ENCODE measurements at places on chromosomes 2 and 18. TPM values are rescaled to one million over a fixed set of nuclear protein-coding genes. Genes with fewer than 3 reads are reported as not detected.
A peak's percentile ranks its signal among the peaks of the same experiment; 100 is the strongest.

- no peak overlapping the region for H3K4me3 ChIP-seq
- peaks cover 13% of the 10 kb centered on the region for H3K27me3 ChIP-seq
- H3K36me3 ChIP-seq = no peaks in the 10 kb centered on the region
- H3K4me1 ChIP-seq = no peaks in the 10 kb centered on the region
- H3K27ac ChIP-seq = no peak overlapping the region
Measured at GRCh38 chr2:216583606-216584005, 49.6 kb upstream of the IGFBP2 start.

- no peak for DNase-seq
- H3K4me1 ChIP-seq = no peaks in the 10 kb centered on the region
- H3K27me3 ChIP-seq = no peaks in the 10 kb centered on the region
Measured at GRCh38 chr2:141994066-141994465, 136.8 kb downstream of the LRP1B start.

GPR45 gene
- total RNA-seq = not detected

DNA sequence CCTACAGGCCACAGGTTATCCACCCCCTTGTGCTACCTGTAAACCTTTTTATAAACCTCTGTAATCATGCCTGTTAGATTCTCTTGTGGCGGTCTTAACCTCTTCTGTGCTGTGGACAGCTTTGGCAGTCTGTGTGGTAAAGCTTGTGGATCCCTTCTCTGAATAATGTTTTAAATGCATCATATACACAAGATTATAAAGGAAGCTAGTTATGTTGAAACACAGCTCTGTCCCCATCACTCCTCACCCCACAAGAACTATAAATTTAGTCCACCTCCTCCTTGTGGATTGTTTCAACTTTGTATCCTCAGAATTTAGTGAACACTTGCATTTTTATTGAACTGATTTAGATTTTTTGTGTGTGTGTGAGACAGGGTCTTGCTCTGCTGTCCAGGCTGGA, 107.7 kb downstream of the ICA1L start:
- H3K4me1 ChIP-seq = no peaks in the 10 kb centered on the region
- no peak overlapping the region for H3K4me3 ChIP-seq
- no peaks in the 10 kb centered on the region for H3K36me3 ChIP-seq
- DNase-seq = no peak

- H3K27me3 ChIP-seq = peaks cover 4% of the 10 kb centered on the region
- DNase-seq = no peak
- H3K4me3 ChIP-seq = no peak overlapping the region
- peaks cover 8% of the 10 kb centered on the region for H3K4me1 ChIP-seq
Measured at GRCh38 chr18:55266981-55267380, 307.7 kb upstream of the CCDC68 start.

GRP gene
- total RNA-seq = not detected

GRCh38 chr2:77834360-77835002, 312.3 kb upstream of the LRRTM4 start:
- H3K4me1 ChIP-seq = no peaks in the 10 kb centered on the region
- no peak overlapping the region for H3K4me3 ChIP-seq
- H3K27ac ChIP-seq = no peak overlapping the region
- no peaks in the 10 kb centered on the region for H3K36me3 ChIP-seq

- H3K27me3 ChIP-seq = peaks cover 34% of the 10 kb centered on the region
- H3K27ac ChIP-seq = no peak overlapping the region
- no peaks in the 10 kb centered on the region for H3K4me1 ChIP-seq
- no peak overlapping the region for H3K4me3 ChIP-seq
- no peak for DNase-seq
Measured at GRCh38 chr2:202052235-202052634, 18.6 kb downstream of the FZD7 start.

CDCA7 gene
- 65.2 TPM for total RNA-seq

- DNase-seq = no peak
- no peak overlapping the region for H3K27ac ChIP-seq
- H3K36me3 ChIP-seq = no peaks in the 10 kb centered on the region
- no peak overlapping the region for H3K4me3 ChIP-seq
- no peaks in the 10 kb centered on the region for H3K4me1 ChIP-seq
- no peaks in the 10 kb centered on the region for H3K27me3 ChIP-seq
Measured at GRCh38 chr2:210842896-210843295, 286.5 kb downstream of the CPS1 start.

- H3K4me3 ChIP-seq = no peak overlapping the region
- H3K36me3 ChIP-seq = no peaks in the 10 kb centered on the region
- peaks cover 5% of the 10 kb centered on the region for H3K27me3 ChIP-seq
- H3K4me1 ChIP-seq = no peaks in the 10 kb centered on the region
Measured at GRCh38 chr2:175414882-175415487, 233.5 kb upstream of the ATP5MC3 start.

DNA sequence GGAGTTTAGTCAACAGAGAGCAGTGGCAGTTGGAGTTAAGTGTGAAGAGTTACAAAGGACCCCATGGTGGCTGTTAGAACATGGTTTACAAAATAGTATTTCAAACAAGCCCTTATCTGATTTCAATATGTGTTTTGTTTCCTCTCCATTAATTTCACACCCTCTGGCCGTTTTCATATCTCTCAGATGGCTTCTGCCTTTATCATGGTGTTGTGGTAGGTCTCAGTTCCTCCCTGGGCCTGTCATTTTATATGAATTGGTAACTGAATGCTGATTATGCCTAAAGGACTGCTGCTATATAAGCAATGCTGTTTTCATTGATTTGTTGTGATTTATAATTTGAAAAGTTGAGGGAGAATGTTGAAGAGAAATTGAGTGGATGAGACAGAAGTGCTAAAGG, 686.7 kb downstream of the NYAP2 start:
- H3K27ac ChIP-seq = no peak overlapping the region
- no peak overlapping the region for H3K4me3 ChIP-seq
- H3K27me3 ChIP-seq = no peaks in the 10 kb centered on the region
- H3K36me3 ChIP-seq = no peaks in the 10 kb centered on the region
- no peaks in the 10 kb centered on the region for H3K4me1 ChIP-seq

DNA sequence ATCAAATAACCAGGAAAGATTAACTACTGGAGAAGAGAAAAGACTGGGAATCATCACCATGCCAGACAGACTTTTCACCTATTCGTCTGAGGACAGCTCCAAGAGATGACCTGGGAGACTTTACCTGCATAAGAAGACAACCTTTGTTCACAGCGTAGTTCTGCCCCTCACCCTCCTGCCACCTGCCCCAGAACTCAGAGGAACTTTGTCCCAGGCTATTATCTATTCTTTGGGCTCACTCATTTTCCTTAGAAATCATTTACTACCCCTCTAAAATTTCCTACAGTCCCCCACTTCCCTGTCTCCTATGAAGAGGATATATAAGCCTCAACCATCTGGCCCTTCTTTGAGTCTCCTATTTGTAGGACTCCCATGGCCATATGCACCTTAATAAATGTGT, 19.3 kb upstream of the COPS8 start:
- no peaks in the 10 kb centered on the region for H3K4me1 ChIP-seq
- no peaks in the 10 kb centered on the region for H3K27me3 ChIP-seq

GRCh38 chr2:181326661-181327060, 130.5 kb upstream of the ITGA4 start:
- H3K4me1 ChIP-seq = peaks cover 2% of the 10 kb centered on the region

- peaks cover 19% of the 10 kb centered on the region for H3K4me1 ChIP-seq
- no peaks in the 10 kb centered on the region for H3K36me3 ChIP-seq
- peak overlapping the region; percentile 15 for H3K4me3 ChIP-seq
- peak overlapping the region; percentile 75 for H3K27ac ChIP-seq
Measured at GRCh38 chr2:240974771-240975572, 23.4 kb upstream of the SNED1 start.

- no peaks in the 10 kb centered on the region for H3K27me3 ChIP-seq
- H3K4me1 ChIP-seq = peaks cover 22% of the 10 kb centered on the region
- DNase-seq = no peak
- H3K4me3 ChIP-seq = no peak overlapping the region
- H3K36me3 ChIP-seq = no peaks in the 10 kb centered on the region
Measured at GRCh38 chr2:212960336-212960735, 191.1 kb downstream of the IKZF2 start.

APOB gene
- total RNA-seq = not detected

- no peak overlapping the region for H3K4me3 ChIP-seq
- H3K4me1 ChIP-seq = no peaks in the 10 kb centered on the region
- H3K27me3 ChIP-seq = no peaks in the 10 kb centered on the region
- peaks cover 5% of the 10 kb centered on the region for H3K36me3 ChIP-seq
- H3K27ac ChIP-seq = no peak overlapping the region
Measured at GRCh38 chr2:169047256-169048250, 16.4 kb upstream of the ABCB11 start.

DNA sequence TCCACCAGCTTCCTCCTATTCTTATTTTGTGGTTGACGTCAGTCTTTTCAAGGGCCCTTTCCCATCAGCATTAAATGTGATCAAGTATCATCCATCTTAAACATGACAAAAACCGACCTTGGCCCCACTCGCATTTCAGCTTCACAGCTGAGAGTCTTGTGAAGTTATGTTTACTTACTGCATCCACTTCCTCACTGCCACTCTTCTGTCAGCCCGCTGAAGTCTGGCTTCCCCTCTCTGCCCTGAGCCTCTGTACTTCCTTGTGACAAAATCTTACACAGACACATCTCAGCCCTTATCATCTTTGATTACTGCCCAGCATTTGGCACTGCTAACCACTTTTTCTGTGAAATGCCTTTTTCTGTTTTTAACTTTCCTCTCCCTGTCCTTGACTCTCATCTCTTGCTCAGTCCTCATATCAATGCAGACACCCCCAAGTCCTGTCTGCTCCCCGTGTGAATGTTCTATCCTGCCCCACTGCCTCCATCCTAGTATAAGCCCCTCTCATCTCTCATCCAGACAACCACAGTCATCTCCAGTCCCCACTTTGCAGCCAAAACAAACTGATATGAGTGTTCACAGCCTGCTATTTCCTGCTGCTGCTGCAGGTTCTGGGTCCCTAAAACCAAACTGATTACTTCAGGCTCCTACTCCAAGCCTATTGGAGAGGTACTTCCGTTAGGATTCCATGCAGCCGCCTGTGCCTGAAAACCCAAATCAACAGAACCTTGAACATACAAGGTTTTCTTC, 31.4 kb downstream of the FOSL2 start:
- peaks cover 69% of the 10 kb centered on the region for H3K4me1 ChIP-seq
- H3K36me3 ChIP-seq = peaks cover 13% of the 10 kb centered on the region
- H3K27me3 ChIP-seq = no peaks in the 10 kb centered on the region
- H3K4me3 ChIP-seq = peak overlapping the region; percentile 43

- no peaks in the 10 kb centered on the region for H3K4me1 ChIP-seq
- peaks cover 4% of the 10 kb centered on the region for H3K27me3 ChIP-seq
- H3K27ac ChIP-seq = no peak overlapping the region
- no peak for DNase-seq
Measured at GRCh38 chr2:73359915-73360697, 25.5 kb upstream of the ALMS1 start.

DNA sequence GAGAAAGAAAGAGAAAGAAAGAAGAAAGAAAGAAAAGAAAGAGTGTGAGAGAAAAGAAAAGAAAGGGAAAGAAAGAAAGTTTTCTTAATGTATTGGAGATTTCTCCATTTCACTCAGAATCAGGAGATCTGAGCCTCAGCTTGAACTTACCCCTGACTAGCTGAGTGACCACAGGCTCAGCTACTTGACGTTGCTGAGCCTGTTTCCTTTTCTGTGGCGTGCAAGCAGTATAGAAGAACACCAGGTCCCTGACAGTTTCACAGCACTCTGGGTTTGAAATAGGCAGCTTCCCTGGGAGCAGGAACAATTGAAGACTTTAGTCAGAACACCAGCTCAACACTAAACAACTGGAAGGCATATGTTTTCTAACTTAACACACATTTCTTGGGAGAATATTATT, 44.7 kb downstream of the MARCO start:
- H3K36me3 ChIP-seq = no peaks in the 10 kb centered on the region
- no peak for DNase-seq
- no peak overlapping the region for H3K27ac ChIP-seq
- no peaks in the 10 kb centered on the region for H3K4me1 ChIP-seq
- no peaks in the 10 kb centered on the region for H3K27me3 ChIP-seq
- no peak overlapping the region for H3K4me3 ChIP-seq

DYNAP gene
- not detected for total RNA-seq

- peaks cover 22% of the 10 kb centered on the region for H3K27me3 ChIP-seq
- no peak overlapping the region for H3K27ac ChIP-seq
- H3K4me1 ChIP-seq = no peaks in the 10 kb centered on the region
- no peak for DNase-seq
- no peak overlapping the region for H3K4me3 ChIP-seq
- H3K36me3 ChIP-seq = no peaks in the 10 kb centered on the region
Measured at GRCh38 chr18:3872641-3873040, 422.7 kb downstream of the TGIF1 start.

DNA sequence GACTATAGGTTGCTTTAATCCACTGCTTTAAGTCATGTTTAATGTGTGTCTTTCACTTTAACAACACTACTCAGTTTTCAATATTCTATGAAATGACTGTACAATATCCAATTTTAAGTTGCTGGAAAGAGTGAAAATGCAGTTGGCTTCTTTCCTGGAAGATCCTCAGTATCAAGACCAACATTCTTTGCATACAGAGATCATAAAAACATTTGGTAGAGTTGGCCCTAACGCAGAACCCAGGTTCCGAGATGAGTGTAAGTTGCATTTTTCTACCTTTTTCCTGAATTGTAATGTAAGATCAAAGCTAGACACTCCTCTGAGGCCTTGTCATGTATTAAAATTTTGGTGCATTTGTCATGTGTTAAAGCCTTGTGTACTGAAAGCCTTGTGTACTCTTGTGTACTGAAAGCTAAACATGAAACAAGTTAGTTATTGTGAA, 42.9 kb upstream of the TNFRSF11A start:
- no peaks in the 10 kb centered on the region for H3K27me3 ChIP-seq
- DNase-seq = no peak
- peaks cover 56% of the 10 kb centered on the region for H3K36me3 ChIP-seq
- no peak overlapping the region for H3K27ac ChIP-seq

SERPINB5 gene
- total RNA-seq = not detected

- DNase-seq = no peak
- H3K27me3 ChIP-seq = peaks cover 3% of the 10 kb centered on the region
- H3K4me1 ChIP-seq = peaks cover 26% of the 10 kb centered on the region
- H3K4me3 ChIP-seq = no peak overlapping the region
- no peak overlapping the region for H3K27ac ChIP-seq
Measured at GRCh38 chr2:37894601-37895000, 30.5 kb upstream of the RMDN2 start.

GRCh38 chr2:144474017-144474416, 45.9 kb downstream of the ZEB2 start:
- no peaks in the 10 kb centered on the region for H3K27me3 ChIP-seq
- peaks cover 18% of the 10 kb centered on the region for H3K4me1 ChIP-seq
- no peak overlapping the region for H3K27ac ChIP-seq
- DNase-seq = no peak

DNA sequence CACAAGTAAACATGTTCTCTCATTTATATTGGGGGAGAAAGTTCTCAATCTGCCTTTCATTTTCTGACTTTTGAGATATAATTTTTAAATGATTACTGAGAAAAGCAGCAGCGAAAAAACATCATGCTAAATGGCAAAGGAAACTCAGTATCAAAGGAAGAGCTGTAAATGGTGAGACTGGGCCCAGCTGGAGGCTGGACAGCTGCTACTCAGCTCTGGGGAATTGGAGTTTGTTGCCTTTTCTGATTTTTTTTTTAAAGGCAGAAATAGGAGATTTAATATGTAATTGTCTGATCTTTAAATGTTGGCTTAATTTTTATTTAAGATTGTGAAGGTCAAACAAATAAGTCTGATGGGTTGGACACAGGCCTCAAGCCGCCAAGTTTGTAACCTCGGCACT, 137.1 kb upstream of the TACR1 start:
- no peak overlapping the region for H3K4me3 ChIP-seq
- DNase-seq = no peak
- peaks cover 3% of the 10 kb centered on the region for H3K27me3 ChIP-seq
- H3K36me3 ChIP-seq = no peaks in the 10 kb centered on the region
- no peaks in the 10 kb centered on the region for H3K4me1 ChIP-seq
- no peak overlapping the region for H3K27ac ChIP-seq

ALPI gene
- total RNA-seq = not detected

- H3K36me3 ChIP-seq = no peaks in the 10 kb centered on the region
- DNase-seq = no peak
- no peak overlapping the region for H3K27ac ChIP-seq
- H3K4me3 ChIP-seq = no peak overlapping the region
Measured at GRCh38 chr18:55079067-55079466, 119.8 kb upstream of the CCDC68 start.

MAP3K19 gene
- total RNA-seq = not detected
